ENCODE measurements at places on chromosomes 1 and 21. TPM values are rescaled to one million over a fixed set of nuclear protein-coding genes. Genes with fewer than 3 reads are reported as not detected.

CD1E gene
- not detected for total RNA-seq

SELE gene
- not detected for total RNA-seq

POGK gene
- total RNA-seq = 27.2 TPM

SPRR2B gene
- not detected for total RNA-seq

CNIH3 gene
- 2.2 TPM for total RNA-seq

ESRRG gene
- 8.6 TPM for total RNA-seq

GPR137B gene
- 5.9 TPM for total RNA-seq

HAO2 gene
- total RNA-seq = 0.39 TPM

ANKRD65 gene
- total RNA-seq = 3.2 TPM

ASCL5 gene
- total RNA-seq = 0.48 TPM

AGT gene
- 38.6 TPM for total RNA-seq

HAPLN2 gene
- not detected for total RNA-seq

PPIAL4G gene
- total RNA-seq = not detected

RNU1-1 gene
- 1,622 TPM for total RNA-seq

- peak overlapping the region; percentile 50 for H3K27ac ChIP-seq
- no peak overlapping the region for H3K4me3 ChIP-seq
- peak; percentile 32 for DNase-seq
- peaks cover 19% of the 10 kb centered on the region for H3K4me1 ChIP-seq
- no peaks in the 10 kb centered on the region for H3K36me3 ChIP-seq
- H3K27me3 ChIP-seq = no peaks in the 10 kb centered on the region
Measured at GRCh38 chr1:85550784-85551516, 29.6 kb upstream of the CCN1 start.

DNA sequence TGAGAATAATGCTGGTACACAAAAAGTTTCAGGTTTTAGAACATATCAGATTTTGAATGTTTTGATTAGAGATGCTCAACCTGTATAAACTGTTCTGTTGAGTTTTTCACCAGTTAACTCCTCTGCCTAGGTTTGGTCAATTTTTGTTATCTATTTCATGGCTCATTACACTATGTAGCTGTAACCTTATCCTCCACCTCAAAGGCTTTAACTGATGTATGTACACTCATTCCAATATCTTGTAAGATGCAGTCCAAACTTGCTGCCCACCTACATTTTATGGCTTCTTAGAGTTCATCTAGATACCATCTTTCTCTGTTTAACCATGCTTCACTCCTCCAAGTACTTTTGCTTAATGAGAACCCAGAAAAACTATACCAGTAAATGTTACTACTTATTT lies 107.8 kb downstream of the EIF4G3 start:
- no peaks in the 10 kb centered on the region for H3K4me1 ChIP-seq
- H3K36me3 ChIP-seq = no peaks in the 10 kb centered on the region
- H3K4me3 ChIP-seq = no peak overlapping the region
- no peak overlapping the region for H3K27ac ChIP-seq

- DNase-seq = no peak
- peaks cover 6% of the 10 kb centered on the region for H3K4me1 ChIP-seq
- no peak overlapping the region for H3K4me3 ChIP-seq
- H3K27me3 ChIP-seq = no peaks in the 10 kb centered on the region
Measured at GRCh38 chr1:212269306-212269705, 15.9 kb upstream of the PPP2R5A start.

DNA sequence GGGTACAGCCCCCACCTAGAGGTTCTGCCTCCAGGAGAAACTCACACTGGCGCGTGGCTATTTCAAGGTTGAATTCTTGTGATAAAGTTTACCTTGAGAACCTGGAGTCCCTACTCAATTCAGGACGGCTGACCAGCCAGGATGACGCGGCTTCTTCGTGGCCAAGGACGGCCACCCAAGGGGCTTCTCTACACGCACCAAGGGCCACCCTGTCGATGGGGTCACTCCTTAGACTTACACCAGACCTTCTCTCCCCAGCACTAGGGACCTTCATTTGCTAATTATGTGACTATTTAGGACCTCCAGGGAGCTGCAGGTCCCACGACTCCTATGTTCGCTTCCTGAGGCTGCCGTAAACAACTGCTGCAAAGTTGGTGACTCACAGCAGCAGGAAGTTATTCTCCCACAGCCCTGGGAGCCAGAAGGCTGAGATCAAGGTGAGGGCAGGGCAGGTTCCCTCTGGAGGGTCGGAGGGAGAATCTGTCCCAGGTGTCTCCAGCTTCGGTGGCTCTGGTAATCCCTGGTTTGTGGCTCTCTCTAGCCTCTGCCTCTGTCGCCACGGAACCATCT lies 135.9 kb downstream of the NPHP4 start:
- no peaks in the 10 kb centered on the region for H3K4me1 ChIP-seq
- no peaks in the 10 kb centered on the region for H3K36me3 ChIP-seq
- H3K27ac ChIP-seq = no peak overlapping the region
- DNase-seq = no peak
- H3K27me3 ChIP-seq = no peaks in the 10 kb centered on the region
- no peak overlapping the region for H3K4me3 ChIP-seq

- peak; percentile 48 for DNase-seq
- H3K4me1 ChIP-seq = peaks cover 20% of the 10 kb centered on the region
- H3K36me3 ChIP-seq = no peaks in the 10 kb centered on the region
- no peaks in the 10 kb centered on the region for H3K27me3 ChIP-seq
- H3K27ac ChIP-seq = peak overlapping the region; percentile 53
Measured at GRCh38 chr1:200150721-200151120, 123.2 kb downstream of the NR5A2 start.

DNA sequence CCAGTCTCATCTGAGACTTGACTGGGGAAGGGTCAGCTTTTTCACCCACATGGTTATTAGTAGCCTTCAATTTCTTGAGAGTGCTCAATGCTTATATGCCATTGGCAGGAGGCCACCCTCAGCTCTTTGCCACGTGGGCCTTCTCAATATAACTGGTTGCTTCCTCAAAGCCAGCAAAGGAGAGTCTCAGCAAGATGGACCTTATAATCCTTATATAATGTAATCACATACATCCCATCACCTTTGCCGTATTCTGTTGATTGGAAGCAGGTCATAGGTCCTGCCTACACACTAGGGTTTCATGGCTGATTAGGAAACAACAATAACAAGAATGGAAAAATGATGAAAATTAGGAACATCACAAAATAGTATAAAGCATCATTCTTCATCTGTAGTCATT lies 22.9 kb downstream of the TSEN15 start:
- H3K4me1 ChIP-seq = no peaks in the 10 kb centered on the region
- H3K27ac ChIP-seq = no peak overlapping the region
- no peaks in the 10 kb centered on the region for H3K27me3 ChIP-seq
- no peak for DNase-seq
- H3K4me3 ChIP-seq = no peak overlapping the region

GRCh38 chr1:150622303-150622975 lies 7.0 kb downstream of the ENSA start:
- H3K27me3 ChIP-seq = no peaks in the 10 kb centered on the region
- no peak overlapping the region for H3K27ac ChIP-seq
- no peak for DNase-seq
- no peak overlapping the region for H3K4me3 ChIP-seq

- H3K4me3 ChIP-seq = no peak overlapping the region
- peak; percentile 1 for DNase-seq
- no peaks in the 10 kb centered on the region for H3K27me3 ChIP-seq
- no peak overlapping the region for H3K27ac ChIP-seq
- H3K36me3 ChIP-seq = no peaks in the 10 kb centered on the region
Measured at GRCh38 chr1:38615680-38616079, 243.9 kb downstream of the RRAGC start.

GRCh38 chr1:26542771-26543451 lies 13.3 kb downstream of the RPS6KA1 start:
- H3K27ac ChIP-seq = no peak overlapping the region
- no peaks in the 10 kb centered on the region for H3K27me3 ChIP-seq
- no peak for DNase-seq
- peaks cover 2% of the 10 kb centered on the region for H3K36me3 ChIP-seq

- H3K36me3 ChIP-seq = peaks cover 1% of the 10 kb centered on the region
- no peak overlapping the region for H3K4me3 ChIP-seq
Measured at GRCh38 chr1:167412920-167413319, 105.4 kb downstream of the CD247 start.

GRCh38 chr1:223363057-223363855 lies 720 bp downstream of the SUSD4 start:
- DNase-seq = peak; percentile 30
- no peaks in the 10 kb centered on the region for H3K36me3 ChIP-seq

- DNase-seq = no peak
- no peaks in the 10 kb centered on the region for H3K36me3 ChIP-seq
- H3K4me1 ChIP-seq = peaks cover 10% of the 10 kb centered on the region
Measured at GRCh38 chr1:46067652-46068051, 64.8 kb downstream of the PIK3R3 start.

DNA sequence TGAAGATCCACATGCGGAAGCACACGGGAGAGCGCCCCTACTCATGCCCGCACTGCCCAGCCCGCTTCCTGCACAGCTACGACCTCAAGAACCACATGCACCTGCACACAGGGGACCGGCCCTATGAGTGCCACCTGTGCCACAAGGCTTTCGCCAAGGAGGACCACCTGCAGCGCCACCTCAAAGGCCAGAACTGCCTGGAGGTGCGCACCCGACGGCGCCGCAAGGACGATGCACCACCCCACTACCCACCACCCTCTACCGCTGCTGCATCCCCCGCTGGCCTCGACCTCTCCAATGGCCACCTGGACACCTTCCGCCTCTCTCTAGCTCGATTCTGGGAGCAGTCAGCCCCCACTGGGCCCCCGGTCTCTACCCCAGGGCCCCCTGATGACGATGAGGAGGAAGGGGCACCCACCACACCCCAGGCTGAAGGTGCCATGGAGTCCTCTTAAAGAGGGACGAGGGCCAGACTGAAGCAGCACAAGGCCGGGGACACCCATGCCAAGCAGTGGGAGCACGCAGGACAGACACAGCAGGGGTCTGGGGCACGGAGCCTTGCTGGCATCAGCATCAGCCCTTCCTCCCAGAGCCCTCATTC lies 13.7 kb downstream of the ZBTB7B start:
- H3K27me3 ChIP-seq = no peaks in the 10 kb centered on the region
- no peak overlapping the region for H3K4me3 ChIP-seq
- no peak for DNase-seq
- peaks cover 17% of the 10 kb centered on the region for H3K4me1 ChIP-seq
- H3K27ac ChIP-seq = peak overlapping the region; percentile 76
- H3K36me3 ChIP-seq = peaks cover 1% of the 10 kb centered on the region

- no peak for DNase-seq
- H3K36me3 ChIP-seq = no peaks in the 10 kb centered on the region
- no peaks in the 10 kb centered on the region for H3K4me1 ChIP-seq
- peak overlapping the region; percentile 46 for H3K27ac ChIP-seq
- no peak overlapping the region for H3K4me3 ChIP-seq
Measured at GRCh38 chr21:42525029-42525581, 11.5 kb downstream of the SLC37A1 start.

DNA sequence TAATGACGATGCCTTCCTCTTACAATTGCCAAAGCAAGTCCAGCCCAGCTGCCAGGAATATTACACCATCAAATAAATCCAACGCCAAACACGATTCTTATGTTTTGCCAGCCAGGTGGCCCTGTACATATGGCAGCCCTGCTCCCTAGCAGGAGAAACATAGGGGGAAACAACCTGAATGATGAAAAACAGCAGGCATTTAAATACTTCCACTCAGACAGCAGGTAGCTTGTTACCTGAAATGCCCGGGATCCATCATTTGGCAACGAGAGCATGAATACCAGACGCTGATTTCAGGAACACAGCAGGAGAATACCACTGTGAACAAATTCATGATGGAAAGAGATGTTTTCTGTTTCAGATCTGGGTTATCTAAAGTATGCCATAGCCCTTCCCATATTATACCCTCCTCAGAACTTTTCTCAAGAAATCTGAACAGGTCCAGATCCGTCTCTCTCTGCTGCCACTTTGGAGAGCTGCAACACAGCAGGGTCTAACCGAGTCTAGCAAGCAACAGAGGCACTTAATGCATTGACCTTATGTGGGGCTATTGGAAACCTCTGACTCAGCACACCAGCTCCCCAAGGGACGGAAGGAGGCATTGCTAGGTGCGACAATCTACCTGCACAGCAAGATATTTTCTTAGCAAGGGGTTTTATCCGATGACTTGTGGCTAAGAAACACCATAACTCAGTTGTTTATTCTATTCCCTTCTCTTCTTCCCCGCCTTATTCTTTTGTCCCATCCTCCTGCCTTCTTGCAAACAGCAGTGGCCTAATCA lies 166.3 kb downstream of the BARHL2 start:
- no peaks in the 10 kb centered on the region for H3K4me1 ChIP-seq
- no peak overlapping the region for H3K27ac ChIP-seq
- no peaks in the 10 kb centered on the region for H3K27me3 ChIP-seq
- H3K4me3 ChIP-seq = no peak overlapping the region
- no peaks in the 10 kb centered on the region for H3K36me3 ChIP-seq
- DNase-seq = peak; percentile 5
